Memory B cell (primary cell): ENCODE measurements at places on chromosomes 6 and 20.

- peaks cover 3% of the 10 kb centered on the region for H3K27me3 ChIP-seq
- H3K4me1 ChIP-seq = no peaks in the 10 kb centered on the region
- H3K4me3 ChIP-seq = no peak overlapping the region
Measured at GRCh38 chr6:112957536-112957916, 610.4 kb downstream of the RFPL4B start.

DNA sequence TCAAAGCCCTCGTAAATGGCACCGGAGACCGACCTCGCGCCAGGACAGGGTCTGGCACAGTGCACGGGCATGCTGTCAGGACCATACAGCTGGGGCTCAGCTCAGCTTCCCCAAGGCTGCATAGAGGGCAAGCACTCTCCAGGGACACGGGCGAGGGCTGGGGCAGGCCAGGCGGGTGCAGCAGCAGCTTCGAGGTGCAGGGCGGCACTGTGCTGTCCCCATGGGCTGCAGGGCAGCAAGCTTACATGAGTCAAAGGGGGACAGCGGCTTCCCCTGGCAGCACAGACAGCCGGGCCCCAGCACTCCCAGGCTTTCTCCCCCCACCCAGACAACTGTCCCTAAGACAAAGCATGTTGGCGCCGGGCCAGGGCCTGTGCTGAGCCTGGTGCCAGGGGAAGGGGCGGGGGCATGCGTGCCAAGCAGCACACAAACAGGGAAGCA is 25.7 kb downstream of the PSMG4 start:
- no peak for DNase-seq

- no peak for DNase-seq
- no peaks in the 10 kb centered on the region for H3K27me3 ChIP-seq
- H3K36me3 ChIP-seq = peaks cover 13% of the 10 kb centered on the region
- H3K27ac ChIP-seq = peak overlapping the region; percentile 97
Measured at GRCh38 chr6:156917213-156917612, 140.0 kb downstream of the ARID1B start.

DNA sequence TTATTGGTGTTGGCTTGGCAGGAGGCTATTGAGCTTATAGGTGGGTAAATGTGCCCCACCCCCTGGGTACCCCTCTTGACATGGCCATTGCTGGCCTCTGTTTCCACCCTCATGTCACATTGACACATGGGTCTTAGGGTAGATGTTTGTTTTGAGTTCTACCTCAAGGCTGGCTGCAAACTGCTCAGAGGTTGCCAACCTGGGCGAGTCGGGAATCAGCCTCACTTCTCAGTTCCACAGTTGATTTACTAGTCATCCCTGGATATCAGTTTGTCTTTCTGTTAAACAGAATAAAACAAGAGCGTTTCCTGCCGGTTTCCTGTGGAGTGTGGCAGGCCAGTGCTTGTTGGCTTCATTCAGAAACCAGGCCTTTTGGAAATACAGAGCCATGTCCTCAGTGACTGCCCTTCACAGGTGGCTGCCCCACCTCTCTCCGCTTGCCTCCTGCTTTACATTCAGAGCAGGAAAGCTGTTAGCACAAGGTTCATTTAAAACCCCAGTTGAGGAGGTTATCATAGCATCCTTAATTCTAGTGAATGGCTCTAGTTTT is 105.6 kb downstream of the TCP11 start:
- no peaks in the 10 kb centered on the region for H3K27me3 ChIP-seq
- H3K4me1 ChIP-seq = peaks cover 2% of the 10 kb centered on the region
- H3K27ac ChIP-seq = no peak overlapping the region
- no peak for DNase-seq
- H3K36me3 ChIP-seq = peaks cover 18% of the 10 kb centered on the region

DNA sequence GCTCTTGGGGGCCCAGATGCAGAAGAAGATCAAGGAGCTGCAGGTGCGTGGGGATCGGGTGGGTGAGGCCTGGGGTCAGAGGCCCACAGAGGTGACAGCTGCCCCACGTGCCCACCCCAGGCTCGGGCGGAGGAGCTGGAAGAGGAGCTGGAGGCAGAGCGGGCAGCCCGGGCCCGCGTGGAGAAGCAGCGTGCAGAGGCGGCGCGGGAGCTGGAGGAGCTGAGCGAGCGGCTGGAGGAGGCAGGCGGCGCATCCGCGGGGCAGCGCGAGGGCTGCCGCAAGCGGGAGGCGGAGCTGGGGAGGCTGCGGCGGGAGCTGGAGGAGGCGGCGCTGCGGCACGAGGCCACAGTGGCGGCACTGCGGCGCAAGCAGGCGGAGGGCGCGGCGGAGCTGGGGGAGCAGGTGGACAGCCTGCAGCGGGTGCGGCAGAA is 41.5 kb downstream of the MYH7B start:
- H3K27ac ChIP-seq = no peak overlapping the region
- H3K27me3 ChIP-seq = no peaks in the 10 kb centered on the region
- DNase-seq = no peak
- H3K4me3 ChIP-seq = no peak overlapping the region
- H3K36me3 ChIP-seq = peaks cover 56% of the 10 kb centered on the region

DNA sequence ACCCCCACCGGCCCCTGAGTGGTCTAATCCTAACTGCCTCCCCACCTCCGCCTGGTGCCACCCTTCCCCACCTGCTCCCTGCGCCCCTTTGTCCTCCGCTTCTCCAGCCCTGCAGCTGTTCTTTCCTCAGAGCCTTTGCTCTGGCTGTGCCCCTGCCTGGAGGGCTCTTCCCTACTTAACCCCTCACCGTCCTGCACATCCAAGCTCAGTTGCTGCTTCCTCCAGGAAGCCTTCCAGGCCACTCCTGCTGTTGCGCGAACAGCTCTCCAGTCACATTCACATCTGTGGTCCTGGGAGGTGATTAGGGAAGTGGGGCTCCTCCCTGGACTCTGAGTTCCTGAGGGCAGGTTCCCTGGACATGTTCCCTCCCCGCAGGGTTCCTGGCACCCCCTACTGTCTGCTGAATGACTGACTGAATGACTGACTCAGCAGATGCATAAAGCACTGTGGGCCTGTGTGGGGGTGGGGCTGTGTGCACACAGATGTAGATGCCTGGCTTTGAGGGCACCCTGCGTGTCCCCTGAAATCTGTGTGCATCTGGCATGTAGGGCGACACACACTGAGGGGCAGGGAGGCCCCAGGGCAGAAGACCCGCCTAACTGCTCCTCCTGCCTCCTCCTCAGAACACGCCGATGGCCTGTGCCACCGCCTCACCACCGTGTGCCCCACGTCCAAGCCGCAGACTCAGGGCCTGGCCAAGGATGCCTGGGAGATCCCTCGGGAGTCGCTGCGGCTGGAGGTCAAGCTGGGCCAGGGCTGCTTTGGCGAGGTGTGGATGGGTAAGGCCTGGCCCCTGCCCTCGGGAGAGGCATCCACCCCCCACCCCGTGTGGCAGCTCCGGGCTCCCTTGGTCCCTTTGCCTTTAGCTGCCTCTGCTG is 51.4 kb downstream of the SRC start:
- no peak overlapping the region for H3K4me3 ChIP-seq
- H3K27me3 ChIP-seq = no peaks in the 10 kb centered on the region
- H3K36me3 ChIP-seq = peaks cover 8% of the 10 kb centered on the region
- DNase-seq = no peak
- no peaks in the 10 kb centered on the region for H3K4me1 ChIP-seq

GRCh38 chr6:132893772-132894490 is 79.6 kb downstream of the RPS12 start:
- H3K27ac ChIP-seq = no peak overlapping the region
- no peak for DNase-seq
- H3K36me3 ChIP-seq = no peaks in the 10 kb centered on the region
- peaks cover 3% of the 10 kb centered on the region for H3K27me3 ChIP-seq
- H3K4me3 ChIP-seq = no peak overlapping the region

GRCh38 chr6:73727114-73727513 is 31.1 kb downstream of the CD109 start:
- H3K36me3 ChIP-seq = no peaks in the 10 kb centered on the region
- no peak for DNase-seq
- peaks cover 2% of the 10 kb centered on the region for H3K27me3 ChIP-seq
- H3K4me3 ChIP-seq = no peak overlapping the region
- no peak overlapping the region for H3K27ac ChIP-seq

- peak; percentile 42 for DNase-seq
- peaks cover under 1% of the 10 kb centered on the region for H3K36me3 ChIP-seq
- no peaks in the 10 kb centered on the region for H3K27me3 ChIP-seq
- no peaks in the 10 kb centered on the region for H3K4me1 ChIP-seq
- no peak overlapping the region for H3K4me3 ChIP-seq
- no peak overlapping the region for H3K27ac ChIP-seq
Measured at GRCh38 chr6:132300323-132300949, 100.8 kb downstream of the MOXD1 start.

- no peaks in the 10 kb centered on the region for H3K36me3 ChIP-seq
- DNase-seq = no peak
- no peak overlapping the region for H3K4me3 ChIP-seq
- no peak overlapping the region for H3K27ac ChIP-seq
Measured at GRCh38 chr6:72246926-72247325, 360.6 kb downstream of the RIMS1 start.

GRCh38 chr6:153392156-153392555 is 261.1 kb upstream of the RGS17 start:
- no peak overlapping the region for H3K4me3 ChIP-seq
- H3K27ac ChIP-seq = no peak overlapping the region
- DNase-seq = no peak
- no peaks in the 10 kb centered on the region for H3K27me3 ChIP-seq
- H3K4me1 ChIP-seq = no peaks in the 10 kb centered on the region

DNA sequence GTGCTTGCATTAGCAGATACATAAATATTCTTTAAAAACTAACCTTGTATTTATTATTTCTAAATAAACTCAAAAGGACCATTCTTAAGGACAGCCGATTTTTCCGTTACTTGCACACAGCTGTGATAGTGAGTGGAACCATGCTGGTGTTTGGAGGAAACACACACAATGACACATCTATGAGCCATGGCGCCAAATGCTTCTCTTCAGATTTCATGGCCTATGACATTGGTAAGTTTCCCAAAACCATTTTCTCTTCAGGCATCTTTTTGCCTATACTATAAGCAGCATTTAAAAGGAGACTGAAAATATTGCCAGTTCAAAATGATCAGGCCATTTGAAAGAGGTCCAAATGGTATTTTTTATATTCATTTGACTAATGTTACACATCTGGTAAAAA is 92.3 kb downstream of the ATRN start:
- H3K4me3 ChIP-seq = no peak overlapping the region
- no peak for DNase-seq
- no peaks in the 10 kb centered on the region for H3K27me3 ChIP-seq
- peaks cover 9% of the 10 kb centered on the region for H3K4me1 ChIP-seq

DNA sequence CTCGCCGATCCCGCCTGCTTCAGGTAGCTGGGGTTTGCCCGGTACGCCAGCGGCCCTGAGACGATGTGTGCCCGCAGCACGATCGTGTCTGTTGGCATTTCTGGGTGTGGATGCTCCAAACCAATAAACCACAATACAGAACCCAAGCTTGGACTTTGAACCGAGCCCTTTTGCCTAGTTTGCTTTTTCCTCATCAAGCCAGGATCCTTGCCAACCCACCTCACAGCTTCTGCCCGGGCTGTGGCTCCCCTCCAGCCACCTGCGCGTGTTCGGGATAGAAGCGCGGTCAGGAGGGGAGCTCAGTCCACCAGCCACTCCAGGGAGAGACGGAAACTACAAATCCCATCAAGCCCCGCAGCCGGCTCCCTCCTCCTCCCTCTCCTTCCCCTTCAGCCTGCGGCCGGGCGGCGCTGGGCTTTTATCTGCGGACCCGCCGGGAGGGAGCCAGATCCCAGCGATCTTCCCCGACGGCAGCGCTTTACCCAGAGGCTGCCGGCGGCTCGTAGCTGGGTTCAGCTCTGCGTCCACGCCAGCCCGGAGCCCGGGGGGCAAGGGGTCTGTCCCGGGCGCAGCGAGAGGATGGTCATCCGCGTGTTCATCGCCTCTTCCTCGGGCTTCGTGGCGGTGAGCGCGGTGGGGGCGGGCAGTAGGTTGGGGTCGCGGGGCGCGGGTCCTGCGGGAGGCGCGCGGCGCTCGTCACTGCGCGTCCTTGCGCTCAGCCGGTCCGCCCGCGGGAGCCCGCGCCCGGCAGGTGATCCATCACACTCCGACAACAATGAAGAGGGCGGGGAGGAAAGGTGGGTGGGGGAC is at the start of gene SH3BGRL2:
TSS of gene SH3BGRL2 (plus strand) at position 447 of the 810 bp plus-strand sequence. CDS start at position 580, 133 bp downstream.
- peaks cover 6% of the 10 kb centered on the region for H3K4me1 ChIP-seq
- peak within 1 kb of the TSS; percentile 76 for H3K4me3 ChIP-seq
- H3K27ac ChIP-seq = no peak within 1 kb of the TSS

GRCh38 chr20:5528719-5529256 is 212.0 kb upstream of the PROKR2 start:
- DNase-seq = peak; percentile 75
- no peaks in the 10 kb centered on the region for H3K27me3 ChIP-seq
- no peak overlapping the region for H3K27ac ChIP-seq
- H3K36me3 ChIP-seq = peaks cover 2% of the 10 kb centered on the region
- H3K4me3 ChIP-seq = no peak overlapping the region

- peaks cover 2% of the 10 kb centered on the region for H3K36me3 ChIP-seq
- peaks cover 4% of the 10 kb centered on the region for H3K4me1 ChIP-seq
- DNase-seq = peak; percentile 51
- H3K27ac ChIP-seq = no peak within 1 kb of the TSS
- no peaks in the 10 kb centered on the region for H3K27me3 ChIP-seq
Measured at GRCh38 chr6:110180228-110181008, at the start of gene CDC40. TSS of gene CDC40 (plus strand) at chr6:110180427. CDS start at chr6:110180445, 18 bp downstream.

GRCh38 chr20:53216856-53217576 is 244.9 kb downstream of the TSHZ2 start:
- H3K36me3 ChIP-seq = peaks cover 2% of the 10 kb centered on the region
- peaks cover 3% of the 10 kb centered on the region for H3K27me3 ChIP-seq
- DNase-seq = peak; percentile 81
- no peak overlapping the region for H3K27ac ChIP-seq

DNA sequence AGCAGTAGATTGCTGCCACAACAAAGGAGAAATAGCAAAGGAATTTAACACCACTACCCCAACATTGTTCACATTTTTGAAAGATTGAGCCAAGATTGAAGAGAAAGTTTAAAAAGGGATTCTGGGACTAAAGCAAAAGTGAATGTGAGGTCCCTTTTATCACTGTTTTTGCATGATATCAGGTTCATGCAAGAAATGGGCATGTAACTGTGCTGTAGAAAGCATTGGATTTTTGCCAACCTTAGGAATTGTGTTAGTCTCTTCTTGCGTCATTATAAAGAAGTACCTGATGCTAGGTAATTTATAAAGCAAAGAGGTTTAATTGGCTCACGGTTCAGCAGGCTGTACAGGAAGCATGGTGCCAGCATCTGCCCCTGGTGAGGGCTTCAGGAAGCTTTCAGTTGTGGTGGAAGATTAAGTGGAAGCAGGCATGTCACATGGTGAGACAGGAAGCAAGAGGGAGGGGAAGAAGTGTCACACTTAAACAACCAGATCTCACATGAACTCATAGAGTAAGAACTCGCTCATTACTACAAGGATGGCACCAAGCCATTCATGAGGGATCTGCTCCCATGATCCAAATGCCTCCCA is 4.6 kb upstream of the GJB7 start:
- H3K27me3 ChIP-seq = no peaks in the 10 kb centered on the region
- H3K4me1 ChIP-seq = peaks cover 28% of the 10 kb centered on the region
- H3K27ac ChIP-seq = no peak overlapping the region
- no peak overlapping the region for H3K4me3 ChIP-seq
